Type B pancreatic cell (in vitro differentiated cells): ENCODE measurements at places on chromosomes 16 and 17.

- no peak for DNase-seq
Observed at GRCh38 chr16:46649588-46650253, 28.5 kb upstream of the SHCBP1 start.

GRCh38 chr17:66445229-66445628 lies 142.8 kb downstream of the PRKCA start:
- no peak for DNase-seq

DNA sequence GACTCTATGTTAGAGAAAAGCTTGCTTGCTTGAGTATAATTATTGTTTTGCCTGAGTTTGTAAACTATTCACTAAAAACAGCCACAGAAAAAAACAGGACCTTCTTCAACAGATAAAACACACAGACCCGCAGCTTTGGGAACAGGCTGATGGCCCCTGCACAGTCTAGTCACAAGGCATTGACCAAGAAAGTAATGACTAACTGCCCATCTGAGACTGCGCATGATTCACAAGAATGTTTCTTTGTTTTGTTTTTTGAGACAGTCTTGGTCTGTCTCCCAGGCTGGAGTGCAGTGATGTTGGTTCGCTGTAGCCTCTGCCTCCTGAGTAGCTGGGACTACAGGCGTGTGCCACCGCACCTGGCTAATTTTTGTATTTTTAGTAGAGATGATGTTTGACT lies 2.8 kb upstream of the ZKSCAN2 start:
- no peak for DNase-seq

- DNase-seq, result no peak
Observed at GRCh38 chr17:21127509-21128077, 829 bp downstream of the DHRS7B start.

DNA sequence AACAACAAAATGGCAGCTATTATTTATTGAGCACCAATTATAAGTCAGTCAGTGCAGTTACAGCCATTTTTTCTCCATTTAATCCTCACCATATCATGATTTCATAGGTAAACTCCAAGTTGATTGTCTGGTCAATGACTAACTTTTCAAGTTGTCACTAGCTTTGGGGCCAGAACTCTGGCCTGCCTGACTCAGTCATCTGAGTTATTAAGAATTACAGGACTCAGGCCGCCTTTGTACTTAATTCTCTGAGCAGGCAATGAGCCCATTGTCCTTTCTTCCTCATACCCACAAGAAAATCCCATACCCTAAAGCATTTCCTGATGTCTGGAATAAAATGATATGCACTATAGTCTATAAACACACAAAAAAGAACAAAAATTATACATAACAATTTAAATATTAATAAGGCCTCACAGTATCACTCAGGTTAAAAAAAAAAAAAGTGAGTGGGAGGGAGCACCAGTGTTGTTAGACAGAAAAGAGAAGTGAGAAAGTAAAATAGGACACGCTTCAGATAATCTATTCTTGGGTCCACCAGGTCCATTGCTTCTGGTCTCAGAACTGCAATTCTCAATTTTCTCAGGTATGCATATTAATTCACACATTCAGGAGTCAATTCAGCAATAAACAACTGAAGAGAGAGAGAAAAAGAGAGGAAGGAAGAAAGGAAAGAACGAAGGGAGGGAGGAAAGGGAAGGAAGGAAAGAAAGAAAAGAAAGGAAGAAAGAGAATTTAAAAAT lies 70.2 kb downstream of the SPAG9 start:
- DNase-seq, result no peak

GRCh38 chr16:71464231-71464630 lies 2.2 kb upstream of the ZNF23 start:
- DNase-seq, result no peak

GRCh38 chr17:57264776-57265175 lies 8.5 kb downstream of the MSI2 start:
- DNase-seq, result no peak

GRCh38 chr16:17520111-17520510 lies 49.4 kb upstream of the XYLT1 start:
- no peak for DNase-seq

GRCh38 chr16:89101303-89102040 lies 7.8 kb downstream of the ACSF3 start:
- DNase-seq, result no peak

GRCh38 chr17:13562271-13562800 lies 39.4 kb downstream of the HS3ST3A1 start:
- DNase-seq, result no peak

GRCh38 chr16:24423312-24423711 lies 116.1 kb upstream of the RBBP6 start:
- DNase-seq, result no peak

DNA sequence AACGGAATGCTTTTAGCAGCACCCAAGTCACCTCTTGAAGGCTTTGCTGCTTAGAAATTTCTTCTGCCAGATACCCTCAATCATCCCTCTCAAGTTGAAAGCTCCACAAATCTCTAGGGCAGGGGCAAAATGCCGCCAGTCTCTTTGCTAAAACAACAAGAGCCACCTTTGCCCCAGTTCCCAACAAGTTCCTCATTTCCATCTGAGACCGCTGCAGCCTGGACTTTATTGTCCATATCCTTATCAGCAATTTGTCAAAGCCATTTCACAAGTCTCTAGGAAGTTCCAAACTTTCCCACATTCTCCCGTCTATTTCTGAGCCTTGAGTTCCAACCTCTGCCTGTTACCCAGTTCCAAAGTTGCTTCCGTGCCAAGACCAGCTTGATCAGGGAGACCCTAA lies 27.4 kb downstream of the TMC6 start:
- no peak for DNase-seq

DNA sequence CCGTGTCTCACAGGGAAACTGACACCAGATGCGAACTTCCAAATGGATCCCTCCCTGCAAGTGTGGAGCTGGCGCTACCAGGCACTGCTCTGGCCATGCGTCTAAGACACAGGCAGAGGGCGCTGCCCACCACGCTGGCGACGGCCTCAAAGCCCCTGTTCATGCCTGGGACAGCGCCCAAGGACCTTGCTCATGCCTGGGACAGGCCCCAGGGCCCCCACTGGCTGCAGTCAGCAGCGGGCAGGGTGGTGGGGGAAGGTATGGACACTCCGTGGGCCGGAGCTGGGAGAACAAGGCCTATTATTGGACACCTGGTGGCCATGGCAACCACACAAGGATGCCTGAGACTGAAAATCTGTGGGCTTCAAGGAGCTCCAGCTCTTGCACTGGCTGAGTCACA lies 8.8 kb downstream of the ZG16B start:
- no peak for DNase-seq

DNA sequence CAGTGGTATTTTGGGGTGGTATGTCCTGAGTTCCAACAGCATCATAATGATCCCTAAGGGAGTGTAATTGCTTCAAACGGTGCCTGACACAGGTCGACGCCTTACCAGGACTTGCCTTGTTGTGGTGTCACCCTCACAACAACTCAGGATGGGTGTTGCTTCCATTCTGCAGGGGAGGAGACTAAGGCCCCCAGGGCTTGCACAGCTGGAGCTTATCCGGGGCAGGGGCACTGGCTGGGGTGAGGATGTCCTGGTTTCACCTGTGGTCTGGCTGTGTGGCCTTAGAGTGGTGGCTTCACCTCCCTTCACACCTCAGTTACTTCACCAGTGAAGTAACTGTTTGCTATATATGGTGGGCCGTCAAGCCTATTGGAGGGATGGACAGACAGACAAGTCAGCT lies 23.3 kb downstream of the LLGL2 start:
- DNase-seq, result no peak

- DNase-seq, result no peak
Observed at GRCh38 chr16:77591347-77591746, 131.0 kb upstream of the NUDT7 start.

DNA sequence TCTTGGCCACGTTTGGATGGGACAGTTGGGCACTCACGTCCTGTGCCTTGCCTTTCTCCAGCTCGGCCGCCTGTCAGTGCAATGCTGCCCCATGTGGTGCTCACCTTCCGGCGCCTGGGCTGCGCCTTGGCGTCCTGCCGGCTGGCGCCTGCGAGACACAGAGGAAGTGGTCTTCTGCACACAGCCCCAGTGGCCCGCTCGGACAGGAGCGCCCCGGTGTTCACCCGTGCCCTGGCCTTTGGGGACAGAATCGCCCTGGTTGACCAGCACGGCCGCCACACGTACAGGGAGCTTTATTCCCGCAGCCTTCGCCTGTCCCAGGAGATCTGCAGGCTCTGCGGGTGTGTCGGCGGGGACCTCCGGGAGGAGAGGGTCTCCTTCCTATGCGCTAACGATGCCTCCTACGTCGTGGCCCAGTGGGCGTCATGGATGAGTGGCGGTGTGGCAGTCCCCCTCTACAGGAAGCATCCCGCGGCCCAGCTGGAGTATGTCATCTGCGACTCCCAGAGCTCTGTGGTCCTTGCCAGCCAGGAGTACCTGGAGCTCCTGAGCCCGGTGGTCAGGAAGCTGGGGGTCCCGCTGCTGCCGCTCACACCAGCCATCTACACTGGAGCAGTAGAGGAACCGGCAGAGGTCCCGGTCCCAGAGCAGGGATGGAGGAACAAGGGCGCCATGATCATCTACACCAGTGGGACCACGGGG lies 7.1 kb downstream of the ACSF3 start:
- DNase-seq, result no peak

DNA sequence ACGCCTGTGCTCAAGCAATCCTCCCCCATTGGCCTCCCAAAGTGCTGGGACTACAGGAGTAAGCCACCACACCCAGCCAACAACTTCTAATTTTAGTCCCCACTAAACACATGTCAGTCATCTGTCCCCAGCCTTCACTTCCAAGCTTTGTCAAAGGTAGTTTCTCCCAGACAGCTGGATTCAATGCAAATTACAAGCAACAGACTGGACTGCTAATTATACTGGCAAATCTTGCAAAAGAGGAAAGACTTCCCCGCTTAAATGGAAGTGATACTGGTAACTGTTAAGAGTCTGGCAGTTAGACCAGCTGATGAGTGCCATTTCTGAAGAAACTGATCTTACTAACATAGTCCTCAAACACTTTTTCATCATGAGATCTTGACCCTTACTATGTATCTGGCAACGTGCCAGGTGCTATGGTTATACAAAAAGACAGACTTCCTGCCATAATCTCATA lies 8.2 kb upstream of the GGA2 start:
- DNase-seq, result no peak

DNA sequence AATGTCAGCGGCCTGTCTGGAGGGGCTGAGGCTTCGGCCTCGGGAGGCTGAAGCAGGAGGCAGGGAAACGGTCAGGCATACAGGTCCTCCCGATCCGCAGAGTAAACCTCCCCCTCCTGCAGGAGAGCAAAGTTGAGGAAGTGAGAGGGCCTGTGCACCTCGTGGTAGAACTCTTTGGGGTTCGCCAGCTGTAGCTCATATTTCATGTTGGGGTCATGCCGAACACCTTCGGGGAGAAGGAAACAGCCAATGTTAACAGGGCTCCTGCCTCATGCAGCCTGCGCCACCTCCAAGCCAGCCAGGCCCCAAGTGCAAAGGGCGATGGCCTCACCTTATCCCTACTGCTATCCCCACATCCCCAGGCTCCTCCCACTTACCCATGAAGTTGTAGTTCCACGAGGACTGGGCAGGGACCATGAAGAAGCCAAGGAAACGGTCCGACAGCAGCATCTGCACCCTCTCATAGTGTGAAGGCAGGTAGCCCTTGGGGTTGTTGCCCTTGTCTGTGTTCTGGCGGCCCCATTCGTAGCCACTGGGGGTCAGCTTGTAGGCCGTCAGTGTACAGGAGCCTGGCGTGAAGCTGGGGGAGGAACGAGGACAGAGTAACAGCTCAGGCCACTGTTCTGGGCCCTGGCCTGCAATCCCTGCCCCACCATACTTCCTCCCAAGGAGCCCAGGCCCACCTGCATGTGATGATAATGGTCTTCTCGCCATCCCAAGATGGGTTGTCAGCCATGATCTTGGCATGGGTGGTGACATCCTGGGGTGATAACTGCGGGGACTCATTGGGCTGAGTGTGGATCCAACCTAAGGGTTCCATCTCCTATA lies 1.3 kb upstream of the RILP start:
- DNase-seq, result no peak

GRCh38 chr16:11610580-11610979 lies 23.9 kb upstream of the LITAF start:
- DNase-seq, result no peak

DNA sequence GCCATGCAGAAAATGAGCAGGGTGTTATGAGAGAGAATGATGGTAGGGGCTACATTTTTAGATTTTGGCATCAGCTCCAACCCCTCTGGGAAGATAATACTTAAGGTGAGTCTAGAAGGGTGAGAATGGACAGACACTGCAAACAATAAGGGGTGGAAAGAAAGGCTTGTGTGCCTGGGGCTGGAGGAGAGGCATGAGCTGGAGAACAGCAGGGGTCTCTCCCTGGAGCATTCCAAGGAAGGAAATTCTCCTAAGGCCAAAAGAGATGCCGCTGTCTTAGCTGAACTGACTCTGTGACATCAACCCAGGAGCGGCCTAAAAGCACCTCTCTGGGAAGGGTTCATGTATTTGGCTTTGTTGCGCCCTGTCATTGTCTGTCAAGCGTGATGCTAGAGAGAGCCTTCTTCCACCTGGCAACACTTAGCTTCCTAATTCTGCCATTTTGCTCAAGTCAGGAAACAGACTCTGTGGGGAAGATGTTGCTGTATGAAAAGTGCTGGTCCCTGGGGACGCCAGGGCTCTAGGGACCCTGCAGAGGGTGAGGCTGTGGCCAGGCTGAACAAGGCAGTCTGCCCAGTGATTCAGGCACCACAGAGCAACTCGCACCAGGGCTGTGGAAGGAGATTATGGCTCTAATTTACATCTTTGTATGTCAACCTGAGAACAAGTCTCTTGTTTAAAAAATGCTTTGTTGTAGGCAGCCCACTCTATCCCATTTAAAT lies 225.7 kb downstream of the CBLN1 start:
- no peak for DNase-seq

DNA sequence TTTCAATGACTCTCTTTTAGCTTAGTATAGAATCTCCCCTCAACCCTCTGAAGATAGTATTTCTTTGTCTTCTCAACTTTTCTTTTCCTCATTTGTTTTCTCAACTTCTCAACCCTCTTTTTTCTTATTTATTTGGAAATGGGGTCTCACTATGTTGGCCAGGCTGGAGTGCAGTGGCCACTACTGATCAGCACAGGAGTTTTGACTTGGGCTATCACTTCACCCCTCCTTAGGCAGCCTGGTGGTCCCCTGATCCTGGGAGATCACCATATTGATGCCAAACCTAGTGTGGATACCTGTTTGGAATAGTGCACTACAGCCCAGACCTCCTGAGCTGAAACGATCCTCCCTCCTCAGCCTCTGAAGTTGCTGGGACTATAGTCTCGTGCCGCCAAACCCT lies 79.8 kb downstream of the PITPNC1 start:
- no peak for DNase-seq

DNA sequence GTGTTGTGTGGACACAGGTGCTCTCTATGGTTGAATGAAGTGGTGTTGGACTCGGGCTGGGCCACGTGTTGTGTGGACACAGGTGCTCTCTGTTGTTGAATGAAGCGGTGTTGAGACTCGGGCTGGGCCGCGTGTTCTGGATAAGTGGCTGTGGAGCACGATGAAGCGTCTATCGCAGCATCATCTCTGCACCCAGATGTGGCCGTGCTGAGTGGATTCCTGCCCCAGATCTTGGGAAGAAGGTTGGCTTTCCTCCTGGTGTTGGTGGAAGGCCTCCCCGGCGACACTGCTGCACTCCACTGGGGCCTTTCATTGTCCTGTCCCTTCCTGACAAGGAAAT lies 69.1 kb downstream of the RPTOR start:
- DNase-seq, result no peak
